ENCODE measurements at places on chromosomes 2 and 18. TPM values are rescaled to one million over a fixed set of nuclear protein-coding genes. Genes with fewer than 3 reads are reported as not detected.
A peak's percentile ranks its signal among the peaks of the same experiment; 100 is the strongest.

DNA sequence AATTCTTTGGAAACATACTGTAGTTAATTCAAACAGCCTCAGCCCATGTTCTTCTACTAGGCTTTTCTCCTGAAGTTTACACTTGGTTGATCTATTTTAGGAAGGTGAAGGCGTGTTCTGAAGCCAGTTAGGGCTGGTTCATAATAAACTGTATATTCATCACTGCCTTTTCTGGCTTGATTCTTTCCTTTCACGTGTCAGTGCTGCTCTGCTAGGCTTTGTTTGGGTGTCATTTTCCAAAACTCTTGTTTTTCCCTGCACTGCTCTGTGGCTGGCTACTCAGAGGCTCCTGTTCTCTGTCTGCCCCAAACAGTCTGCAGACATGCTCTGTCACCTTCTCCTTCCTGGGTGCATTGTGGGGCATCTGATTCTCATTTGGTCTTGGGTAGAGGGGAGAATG, 136.1 kb downstream of the PARD3B start:
- peak; percentile 30 for DNase-seq

DNA sequence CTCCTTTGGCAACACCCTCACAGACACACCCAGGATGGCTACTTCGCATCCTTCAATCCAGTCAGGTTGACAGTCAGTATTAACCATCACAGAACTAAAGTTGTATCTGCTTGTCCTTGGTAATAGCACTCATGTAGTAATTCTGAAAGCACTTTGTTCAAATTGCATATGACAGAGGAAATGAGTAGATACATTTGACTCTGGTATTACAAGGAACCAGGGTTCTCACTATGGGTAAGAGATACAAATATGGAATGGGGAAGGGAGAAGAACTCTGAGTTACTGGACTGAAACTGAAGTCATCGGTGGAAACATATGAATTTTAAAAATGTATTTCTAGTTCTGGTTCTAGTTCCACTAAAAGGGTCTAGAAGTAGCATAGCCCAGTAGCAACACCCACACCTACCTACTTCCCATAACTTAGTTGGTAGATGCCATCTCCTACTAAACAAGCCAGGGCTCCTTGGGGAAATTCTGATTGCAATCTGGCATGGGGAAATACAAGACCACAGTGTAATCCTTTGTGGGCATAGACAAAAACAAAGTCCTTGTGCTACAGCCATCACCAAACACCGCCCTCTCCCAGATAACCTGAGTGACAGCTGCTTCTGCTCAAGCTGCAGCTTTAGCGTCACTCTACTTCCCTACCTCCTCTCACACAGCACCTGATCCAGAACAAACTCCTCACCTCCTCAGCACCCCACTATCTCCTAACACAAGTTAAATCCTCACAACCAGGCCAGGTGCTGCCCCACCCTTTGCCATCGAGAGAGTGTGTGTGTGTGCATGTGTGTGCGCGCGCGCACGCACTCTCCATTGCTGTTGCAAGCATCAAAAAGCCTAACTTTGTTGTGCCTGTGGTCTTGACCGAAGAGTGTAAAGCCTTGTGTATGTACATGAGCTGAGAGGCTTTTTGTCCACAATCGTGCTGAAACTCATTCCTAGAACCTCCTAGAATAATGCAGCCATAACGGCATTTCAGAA, 31.4 kb upstream of the CD226 start:
- no peak for DNase-seq

DNA sequence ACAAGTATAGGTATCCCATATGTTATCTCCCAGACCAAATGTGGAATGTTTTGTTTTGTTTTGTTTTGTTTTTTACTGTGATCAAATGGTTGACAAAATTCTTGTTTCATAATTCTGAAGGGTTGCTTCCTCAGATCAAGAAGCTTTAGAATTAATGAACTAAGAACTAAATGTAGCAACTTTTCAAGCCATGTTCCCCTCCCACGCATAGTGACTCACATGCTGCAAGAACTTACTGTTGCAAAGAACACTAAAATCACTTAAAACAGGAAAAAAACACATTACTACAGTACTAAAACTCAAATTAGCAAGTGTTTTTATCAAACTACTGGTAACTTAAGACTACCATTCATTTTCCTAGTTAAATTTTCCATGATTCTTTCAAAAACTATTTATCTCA, 30.6 kb downstream of the HNRNPLL start:
- DNase-seq, result no peak

DNA sequence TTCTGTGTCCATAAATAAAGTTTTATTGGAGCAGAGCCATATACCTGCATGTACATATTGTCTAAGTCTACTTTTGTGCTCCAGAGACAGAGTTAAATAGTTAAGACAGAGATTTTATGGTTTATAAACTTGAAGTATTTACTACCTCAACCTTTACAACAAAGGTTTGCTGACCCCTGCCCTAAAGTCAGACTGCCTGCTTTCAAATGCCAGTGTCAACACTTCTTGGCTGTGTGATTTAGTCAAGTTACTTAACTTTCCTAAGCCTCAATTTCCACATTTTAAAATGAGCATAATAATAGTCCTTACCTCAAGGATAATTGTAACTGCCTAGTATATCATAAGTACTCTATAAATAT, 44.4 kb upstream of the ITPRID2 start:
- DNase-seq, result no peak

The SPOPL gene
- 17.6 TPM for total RNA-seq

The SULT1C4 gene
- 1.7 TPM for total RNA-seq

All from SJSA1 (cell line).